GM13976 (cell line): ENCODE measurements at places on chromosomes 13 and 19.

GRCh38 chr19:43767316-43767715 lies 12.6 kb upstream of the SMG9 start:
- no peak for DNase-seq

DNA sequence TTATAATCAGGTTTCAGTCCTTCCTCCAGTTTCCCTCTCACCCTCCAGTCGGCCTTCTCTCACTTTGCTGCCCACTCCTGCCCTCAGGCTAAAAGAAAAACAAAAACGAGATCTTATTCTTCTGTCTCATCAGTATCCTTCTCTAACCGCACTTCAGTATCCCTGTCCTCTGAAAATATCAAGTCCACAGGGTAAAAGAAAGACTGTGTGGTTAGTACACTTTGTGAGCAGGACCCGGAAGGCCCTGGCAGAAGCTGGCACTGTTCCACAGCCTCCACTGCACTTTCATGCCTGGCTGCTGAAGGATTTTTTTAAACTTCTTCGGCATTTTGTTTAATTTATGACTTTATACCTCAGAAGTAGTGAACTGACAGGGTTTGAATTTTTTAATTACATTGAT lies 51.8 kb downstream of the TM9SF2 start:
- DNase-seq: no peak

DNA sequence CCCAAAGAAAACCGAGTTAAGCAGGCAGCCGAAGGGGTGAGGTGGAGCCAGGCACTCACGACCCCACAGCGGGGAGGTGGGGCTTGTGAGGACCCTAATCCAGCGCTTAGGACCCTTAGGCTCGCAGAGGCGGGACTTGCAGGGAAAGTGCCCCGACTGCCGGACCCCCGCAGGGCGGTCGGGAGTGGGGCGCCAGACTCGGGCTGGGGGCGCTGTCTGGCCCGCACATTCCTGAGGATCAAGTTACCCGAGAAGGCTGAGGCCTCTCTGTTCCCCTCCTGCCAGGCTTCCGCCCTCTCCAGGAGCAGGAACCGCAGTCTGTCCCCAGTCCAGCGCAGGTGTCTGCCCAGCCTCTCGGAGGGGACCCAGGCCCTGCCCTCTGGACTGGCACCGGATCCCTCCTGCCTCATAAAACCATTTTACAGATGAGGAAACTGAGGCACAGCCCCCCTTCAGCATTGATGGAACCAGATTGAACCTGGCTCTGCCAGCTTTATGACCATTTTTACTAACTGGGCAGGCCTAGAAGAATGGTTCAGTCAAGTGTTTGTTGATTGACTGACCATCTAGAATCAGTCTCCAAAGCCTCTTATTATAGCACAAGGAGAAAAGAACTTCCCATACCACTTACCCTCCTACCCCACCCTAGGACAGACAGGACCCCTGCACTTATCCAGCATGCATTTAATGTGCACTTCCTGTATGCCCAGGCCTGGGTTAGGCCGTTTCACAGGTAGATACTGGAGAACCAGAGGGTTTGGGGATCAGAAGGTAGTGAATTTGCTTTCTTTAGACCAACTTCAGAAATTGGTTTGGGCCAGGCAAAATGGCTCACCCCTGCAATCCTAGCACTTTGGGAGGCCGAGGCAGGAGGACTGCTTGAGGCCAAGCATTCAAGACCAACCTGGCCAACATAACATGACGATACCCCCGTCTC lies 6.7 kb upstream of the JUND start:
- DNase-seq: no peak

- DNase-seq: no peak
Measured at GRCh38 chr13:98089246-98089645, 53.6 kb upstream of the FARP1 start.
